ENCODE measurements at places on chromosomes 13 and 19. TPM values are rescaled to one million over a fixed set of nuclear protein-coding genes. Genes with fewer than 3 reads are reported as not detected.

DNA sequence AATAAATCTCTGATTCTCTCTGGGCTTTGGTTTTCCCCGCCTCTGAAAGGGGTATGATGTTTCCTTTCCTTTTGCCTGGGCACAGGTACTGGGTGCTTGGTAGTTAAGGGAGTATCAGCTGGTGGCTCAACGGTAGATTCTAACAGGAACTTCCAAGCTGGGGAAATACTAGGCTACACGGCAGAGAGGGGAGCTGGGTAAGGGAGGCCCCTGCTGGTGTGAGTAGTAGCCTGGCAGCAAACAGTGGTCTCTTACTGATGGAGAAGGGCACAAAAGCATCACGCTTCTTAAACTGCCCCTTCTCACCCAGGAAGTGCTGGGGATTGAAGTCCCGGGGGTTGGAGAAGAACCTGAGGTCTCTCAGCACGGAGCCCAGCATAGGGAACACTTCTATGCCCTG, 26.9 kb upstream of the CYP2A7 start:
- DNase-seq = no peak

DNA sequence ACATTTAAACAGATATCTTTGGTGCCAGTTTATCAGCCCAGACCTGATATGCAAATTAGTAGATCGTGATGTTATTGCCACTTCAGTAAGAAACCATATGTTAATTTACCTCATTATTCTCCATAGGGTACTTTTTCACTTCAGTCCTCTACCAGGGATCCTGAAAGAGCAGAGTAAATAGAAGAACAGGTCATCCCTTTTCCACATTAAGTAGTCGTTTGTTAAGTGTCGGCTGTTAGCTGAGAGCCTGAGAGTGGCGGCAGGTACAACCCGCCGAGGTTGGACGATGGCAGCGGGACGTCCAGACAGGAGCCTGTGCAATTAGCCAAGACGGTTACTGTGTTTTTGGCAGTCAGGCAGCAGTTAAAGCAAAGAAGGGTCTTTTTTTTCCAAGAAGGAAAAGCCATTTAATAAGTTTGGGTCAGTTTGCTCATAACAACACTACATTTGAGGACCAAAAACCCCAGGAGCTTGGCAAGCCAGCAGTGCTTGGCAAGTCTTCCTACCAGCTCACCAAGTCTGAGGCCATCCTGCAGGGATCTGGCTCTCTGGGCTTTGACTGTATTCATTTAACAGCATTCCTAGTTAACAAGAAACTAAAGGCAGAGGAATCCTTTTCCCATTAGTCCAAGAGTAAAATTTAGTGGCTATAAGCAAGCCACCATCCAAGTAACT, 231.8 kb downstream of the SHISA2 start:
- DNase-seq = no peak

DNA sequence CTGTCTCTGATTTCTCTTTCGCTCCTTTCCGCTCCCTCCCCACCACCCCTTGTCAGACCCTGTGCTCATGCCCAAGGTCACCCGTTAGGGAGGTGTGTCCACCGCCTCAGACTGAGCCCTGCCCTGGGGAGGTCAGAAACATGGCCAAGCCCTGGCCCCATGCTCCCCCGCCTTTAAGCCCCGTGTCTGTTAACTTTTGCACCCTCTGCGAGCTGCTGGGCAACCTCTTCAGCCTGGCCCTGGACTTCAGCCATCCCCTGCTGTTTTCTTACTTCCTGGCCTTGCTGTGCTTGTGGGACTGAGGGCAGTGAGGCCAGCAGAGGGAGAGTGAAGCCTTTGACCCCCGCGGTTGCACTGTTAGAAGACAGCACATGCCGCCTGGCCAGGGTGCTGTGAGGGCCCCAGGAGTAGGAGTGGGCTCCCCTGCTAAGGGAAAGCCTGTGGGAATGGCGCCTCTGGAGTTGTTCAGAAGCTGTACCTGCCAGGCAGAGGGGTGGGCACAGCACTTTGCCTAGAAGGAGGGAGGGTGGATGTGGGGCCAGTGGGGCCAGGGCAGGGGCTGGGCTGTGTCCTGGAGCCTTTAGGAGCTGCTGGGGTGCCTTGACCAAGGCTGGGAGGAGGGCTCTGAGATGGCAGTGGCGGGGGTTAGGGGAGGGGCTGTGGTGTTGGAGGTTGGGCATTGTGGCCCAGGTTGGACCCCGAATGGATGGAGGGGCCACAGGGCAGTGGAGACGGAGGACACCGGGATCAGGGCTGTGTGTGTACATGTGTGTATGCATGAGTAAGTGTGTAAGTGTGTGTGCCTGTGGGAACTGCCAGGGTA, 7.9 kb downstream of the UPF1 start:
- DNase-seq = no peak

DNA sequence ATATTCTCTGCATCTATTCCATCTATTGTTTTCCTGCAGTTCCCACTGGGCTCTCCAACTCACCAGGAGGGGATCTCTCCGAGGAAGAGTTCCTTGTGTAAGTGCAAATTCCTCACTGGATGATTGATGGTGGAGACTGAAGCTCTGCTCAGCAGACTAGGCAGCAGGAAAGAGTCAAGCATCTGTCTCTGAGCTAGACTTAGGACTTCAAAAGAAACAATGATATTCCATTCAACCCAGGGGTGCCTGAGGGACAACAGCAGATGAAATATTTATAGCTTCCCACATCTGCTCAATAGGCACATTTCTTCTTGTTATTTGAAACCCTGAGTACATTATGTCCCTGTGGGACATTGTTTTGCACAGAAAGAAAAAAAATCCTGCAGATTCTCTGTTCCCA, at the start of the genes OR7A5 and OR7C1:
Gene OR7A5 (minus strand): TSS at position 175 of the 400 bp plus-strand sequence. CDS start 6,944 bp downstream, outside the sequence.
Gene OR7C1 (minus strand): TSS at position 175 of the 400 bp plus-strand sequence. CDS start 35,049 bp downstream, outside the sequence.
- no peak for DNase-seq

GRCh38 chr19:29535214-29535831, 9.5 kb downstream of the VSTM2B start:
- DNase-seq = no peak

Gene BICRA
- 16.0 TPM for total RNA-seq

All from OCI-LY7 (cell line).